KG1 (cell line): ENCODE measurements at places on chromosomes 2 and 18.

DNA sequence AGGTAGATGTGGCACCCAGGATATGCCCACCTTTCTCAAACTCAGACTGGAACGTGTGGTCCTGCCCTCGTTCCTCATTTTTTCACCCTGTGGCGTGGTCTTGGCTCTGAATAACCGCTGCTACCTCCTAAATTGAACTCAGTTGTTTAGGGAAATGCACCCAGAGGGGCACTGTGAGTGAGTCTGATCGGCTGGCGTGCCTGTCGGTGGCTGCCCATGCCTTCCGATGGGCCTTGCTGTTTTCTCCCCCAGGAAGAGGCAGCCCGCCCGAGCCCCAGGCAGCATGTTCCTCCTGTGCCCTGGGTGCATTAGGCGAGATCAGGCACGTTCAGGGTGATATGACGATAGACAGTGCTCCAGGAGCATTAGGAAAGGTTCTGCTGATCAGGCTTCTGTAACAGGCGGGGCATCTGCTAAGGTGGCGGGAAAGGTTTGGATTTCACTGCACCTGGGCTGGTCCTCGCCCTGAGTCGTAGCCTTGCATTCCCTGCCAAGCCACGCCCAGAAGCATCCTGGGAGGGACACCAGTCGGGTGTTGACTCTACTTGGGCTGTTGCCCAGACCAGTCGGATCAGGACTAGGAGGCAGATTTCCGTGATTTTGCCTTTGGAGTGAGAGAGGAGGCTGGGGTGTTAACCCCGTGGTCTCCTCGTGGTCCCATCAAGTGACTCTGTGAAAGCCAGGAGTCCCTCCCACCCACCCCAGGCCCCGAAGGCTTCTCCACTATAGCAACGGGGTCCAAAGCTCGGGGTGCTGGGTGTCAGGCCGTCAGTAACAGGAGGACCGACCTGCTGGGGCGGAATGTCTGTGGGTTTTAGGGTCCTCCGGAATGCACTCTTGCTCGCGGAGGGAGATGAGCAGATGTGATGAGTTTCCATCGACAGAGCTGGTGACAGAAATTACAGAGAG lies 75.1 kb downstream of the SH3BP4 start:
- DNase-seq: no peak

GRCh38 chr18:12599966-12600365 lies 57.9 kb downstream of the SPIRE1 start:
- DNase-seq: no peak

DNA sequence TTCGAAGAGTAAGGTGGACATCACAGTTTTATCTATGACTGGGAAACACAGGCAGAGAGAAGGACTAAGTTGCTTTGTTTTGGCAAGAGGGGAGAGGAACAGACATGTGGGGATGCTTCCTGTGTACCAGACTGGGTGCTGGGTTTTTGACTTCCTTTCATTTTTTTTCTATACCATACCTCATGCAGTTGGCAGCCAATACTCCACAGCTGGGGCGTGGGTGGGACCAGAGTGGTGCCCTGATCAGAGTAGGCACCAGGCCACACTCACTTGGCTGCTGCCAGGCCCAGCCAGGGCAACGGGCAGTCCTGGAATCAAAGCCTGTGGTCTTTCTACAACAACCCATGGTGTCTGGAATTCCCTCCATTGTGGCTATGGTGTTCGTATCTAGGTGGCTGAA lies 45.2 kb downstream of the SH3RF3 start:
- no peak for DNase-seq

- no peak for DNase-seq
Observed at GRCh38 chr2:240383099-240383758, 52.2 kb upstream of the GPC1 start.

DNA sequence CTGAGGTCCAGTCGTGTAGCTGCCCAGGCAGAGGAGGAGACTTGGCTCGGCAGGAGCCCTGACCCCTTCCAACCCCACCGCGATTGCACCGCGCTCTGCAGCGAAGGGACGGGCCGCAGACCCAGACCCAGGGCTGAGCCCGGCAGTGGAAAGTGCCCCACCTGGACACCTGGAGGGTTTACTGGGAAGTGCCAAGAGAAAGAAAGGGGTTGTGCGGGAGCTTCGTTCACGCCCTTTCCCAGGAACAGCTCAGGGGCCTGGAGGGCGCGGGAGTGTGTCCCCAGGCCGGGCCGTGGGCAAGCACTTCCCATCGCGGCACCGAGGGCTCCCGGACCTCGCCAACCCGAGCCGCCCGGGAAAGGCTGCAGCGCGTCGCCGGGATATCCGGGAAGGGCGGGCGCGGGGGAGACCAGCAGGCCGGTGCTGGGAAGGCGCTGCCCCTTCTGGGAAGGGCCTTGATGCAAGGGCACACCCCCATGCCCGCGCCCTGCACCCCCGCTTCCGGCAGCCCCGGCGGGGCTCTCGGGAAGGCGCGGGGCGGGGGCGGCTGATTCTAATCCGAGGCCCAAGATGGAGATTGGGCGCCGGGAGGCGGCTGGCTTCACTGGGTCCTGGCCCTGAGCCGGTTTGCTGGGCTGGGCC lies 36.1 kb upstream of the MRPL33 start:
- no peak for DNase-seq
